ENCODE measurements at places on chromosomes 4 and X. TPM values are rescaled to one million over a fixed set of nuclear protein-coding genes. Genes with fewer than 3 reads are reported as not detected.

DNA sequence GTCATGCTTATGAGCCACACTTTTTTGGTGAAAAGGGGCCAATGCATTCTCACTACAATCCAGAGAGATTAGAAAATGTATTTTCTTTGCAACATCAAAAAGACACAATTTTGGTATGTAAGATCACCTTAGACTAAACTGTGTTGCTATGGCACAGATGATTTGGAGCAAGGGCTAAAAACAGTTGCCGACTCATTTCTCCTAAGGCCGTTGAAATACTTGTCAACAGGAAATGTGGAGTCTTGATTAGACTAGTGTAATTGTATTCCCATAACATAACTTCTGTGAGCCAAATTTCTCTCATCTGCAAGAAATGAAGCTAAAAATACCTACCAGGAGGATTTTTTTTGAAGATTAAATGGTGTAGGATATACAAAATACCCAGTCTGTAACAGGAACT lies 2547.7 kb downstream of the ARAP2 start:
- DNase-seq = no peak

Gene TCEANC
- 3.2 TPM for polyA plus RNA-seq

Gene PPEF2
- polyA plus RNA-seq = not detected

Gene FAM133A
- 0.19 TPM for polyA plus RNA-seq

DNA sequence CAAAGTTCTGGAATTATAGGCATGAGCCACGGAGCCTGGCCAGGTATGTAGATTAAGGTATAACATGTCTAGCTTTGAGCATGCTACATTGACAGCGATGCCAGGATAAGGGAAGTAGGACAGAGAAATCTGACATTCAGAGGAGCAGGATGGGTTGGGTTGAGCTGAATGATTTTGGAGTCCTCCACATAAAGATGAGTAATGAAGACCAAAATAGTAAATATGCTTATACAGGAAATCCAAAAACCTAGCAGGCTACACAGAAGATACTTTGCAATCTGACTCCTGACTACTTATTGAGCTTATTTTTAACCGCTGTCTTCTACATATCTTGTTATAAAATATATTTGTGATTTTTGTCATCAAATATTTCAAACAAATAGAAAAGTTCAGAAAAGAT lies 69.7 kb downstream of the PDGFC start:
- DNase-seq = no peak

GRCh38 chrX:49266523-49267445 lies 2.3 kb upstream of the FOXP3 start:
- no peak for DNase-seq

Gene TKTL1
- 0.41 TPM for polyA plus RNA-seq

DNA sequence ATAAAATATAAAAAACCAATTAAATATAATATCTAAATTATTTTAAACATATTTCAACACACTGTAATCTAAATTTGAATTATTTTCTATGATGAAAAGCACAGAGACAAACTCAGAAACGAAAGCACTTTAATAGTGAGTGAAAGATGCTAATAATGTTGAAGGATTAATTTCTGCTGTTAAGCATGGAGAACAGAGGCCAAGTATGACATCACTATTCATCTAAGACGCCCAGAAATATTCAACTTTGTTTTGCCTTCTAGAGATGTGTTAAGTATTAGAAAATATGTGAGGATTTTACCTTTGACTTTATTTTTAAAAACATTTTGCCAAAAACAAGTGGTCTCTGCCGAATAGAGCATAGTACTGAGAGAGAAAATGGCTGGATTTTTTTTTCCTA lies 19.3 kb downstream of the ARHGEF6 start:
- DNase-seq = no peak

DNA sequence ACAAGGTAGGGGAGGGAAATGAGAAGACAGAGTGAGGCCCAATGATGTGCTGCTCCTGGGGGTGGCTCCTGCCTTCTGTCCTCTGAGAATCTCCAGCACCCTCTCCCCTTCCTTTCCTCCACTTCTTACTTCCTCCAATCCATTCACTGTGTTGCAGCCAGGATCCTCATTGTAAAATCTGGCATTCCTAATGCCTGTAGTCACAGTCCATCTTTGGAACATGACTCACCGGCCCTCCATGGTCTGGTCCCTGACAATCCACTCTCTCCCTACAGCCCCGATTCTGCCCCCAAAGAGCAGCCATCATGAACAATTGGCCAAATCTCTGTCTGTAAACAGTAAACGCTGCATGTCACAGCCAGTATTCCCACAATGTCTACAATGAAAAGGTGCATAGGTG lies 72.9 kb downstream of the CLNK start:
- no peak for DNase-seq

GRCh38 chr4:1194010-1194900 lies 21.9 kb upstream of the SPON2 start:
- no peak for DNase-seq

Gene PHKA2
- polyA plus RNA-seq = 8.7 TPM

DNA sequence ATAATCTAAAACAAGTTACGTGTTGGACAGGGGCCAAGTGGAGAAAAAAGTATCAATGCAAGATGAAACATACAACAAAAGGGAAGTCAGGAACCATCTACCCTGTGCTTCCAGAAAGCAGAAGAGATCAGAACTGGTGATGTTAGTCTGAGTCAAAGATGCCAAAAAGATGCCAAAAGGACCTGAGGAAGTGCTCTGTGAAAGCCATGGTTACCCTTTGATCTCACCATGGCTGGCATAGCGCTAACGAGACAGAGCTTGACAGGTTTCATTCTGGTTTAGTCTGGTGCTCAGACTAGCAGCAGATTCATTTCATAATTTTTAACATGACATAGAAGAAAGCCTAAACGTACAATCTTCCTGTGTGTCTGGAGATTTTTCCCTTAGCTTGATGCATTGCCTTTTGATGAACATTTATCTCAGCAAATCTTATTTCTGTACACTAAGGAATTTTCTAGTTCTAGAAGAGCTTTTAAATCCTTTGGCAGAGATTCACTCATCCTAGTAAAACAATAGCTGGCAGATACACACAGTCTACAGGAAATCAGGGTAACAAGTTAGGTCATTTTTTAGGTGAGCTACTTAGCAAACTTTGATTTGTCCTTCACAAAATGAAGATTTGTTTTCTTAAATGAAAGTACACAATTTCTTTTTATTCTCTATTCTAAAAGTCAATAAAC lies 87.7 kb downstream of the COL25A1 start:
- no peak for DNase-seq

Gene MAMLD1
- polyA plus RNA-seq = 3.4 TPM

DNA sequence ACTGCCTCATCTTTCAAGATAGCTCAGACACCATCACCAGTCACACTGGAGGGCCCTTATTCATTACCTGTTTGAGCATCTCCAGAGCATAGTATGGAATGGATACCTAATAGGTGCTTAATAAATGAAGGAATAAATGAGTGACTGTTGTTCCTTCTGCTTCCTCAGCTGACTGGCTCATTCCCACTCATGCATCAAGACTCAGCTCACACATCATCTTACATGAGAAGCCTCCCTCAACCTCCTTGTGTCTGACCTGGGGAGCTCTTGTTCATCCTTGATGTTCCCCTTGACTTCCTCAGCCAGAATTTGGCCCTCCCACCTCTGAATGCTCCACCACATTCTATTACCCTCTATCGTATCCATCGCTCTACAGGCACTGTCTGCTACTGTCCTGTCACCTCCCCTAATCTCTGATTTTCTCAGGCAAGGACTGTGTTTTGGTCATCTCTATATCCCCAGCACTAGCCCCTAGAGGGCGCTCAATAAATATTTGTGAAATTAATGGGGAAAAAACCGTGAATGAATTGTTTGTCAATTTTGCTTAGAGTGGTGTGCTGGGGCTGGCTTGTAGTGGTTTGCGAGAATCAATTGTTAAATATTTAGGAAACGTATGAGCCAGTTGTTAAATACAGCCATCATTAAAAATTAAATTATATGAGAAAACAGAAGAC lies 88.3 kb downstream of the NHSL2 start:
- DNase-seq = peak; percentile 67

Gene CAMK2D
- 6.0 TPM for polyA plus RNA-seq

Gene INPP4B
- polyA plus RNA-seq = 0.56 TPM

DNA sequence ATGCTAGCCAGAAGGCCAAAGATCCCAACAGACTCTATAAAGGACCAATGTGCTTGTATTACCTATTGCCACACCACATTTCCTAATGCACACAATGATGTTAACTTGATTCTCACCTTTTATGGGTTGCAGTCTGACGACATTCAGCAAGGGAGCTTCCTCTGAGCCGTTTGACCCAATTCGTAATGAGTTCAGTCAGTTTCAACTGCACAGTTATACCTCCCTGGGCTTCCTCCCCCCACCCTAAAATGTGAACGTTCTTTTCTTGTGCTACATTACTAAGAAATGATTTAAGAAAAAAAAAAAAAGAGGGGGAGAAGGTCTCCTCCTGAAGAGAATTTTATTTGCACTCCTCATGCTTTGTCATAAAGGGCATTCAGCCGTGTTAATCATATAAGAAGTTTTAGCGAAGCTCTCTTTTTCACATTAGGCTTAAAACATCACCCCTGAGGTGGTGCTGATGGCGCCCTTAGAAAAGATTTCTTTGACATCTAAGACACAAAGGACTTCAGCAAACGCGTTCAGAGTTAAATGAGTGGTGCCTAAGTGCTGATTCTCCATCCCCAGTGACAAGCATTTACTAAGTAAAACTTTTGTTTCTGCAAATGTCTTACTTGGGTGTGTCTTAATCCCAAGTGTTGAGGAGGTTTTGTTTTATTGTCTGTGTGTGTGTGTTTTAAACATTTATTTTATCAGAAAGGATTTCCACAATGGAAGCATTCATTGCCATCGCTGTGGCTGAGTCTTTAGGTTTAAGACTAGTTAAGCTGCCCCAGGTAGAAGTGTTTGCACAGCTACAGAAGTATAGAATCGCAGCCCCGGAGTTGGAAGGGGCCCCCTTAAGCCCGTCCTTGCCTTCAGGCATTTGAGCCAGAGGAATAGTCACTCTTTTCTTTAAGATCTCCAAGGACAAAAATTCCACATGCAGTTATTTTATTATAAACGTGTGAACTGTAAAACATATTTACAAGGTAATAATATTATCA lies 15.2 kb upstream of the GPC3 start:
- no peak for DNase-seq

GRCh38 chr4:180521181-180521580 lies 1722.0 kb upstream of the TENM3 start:
- DNase-seq = no peak

Gene CFAP99
- polyA plus RNA-seq = 0.71 TPM

DNA sequence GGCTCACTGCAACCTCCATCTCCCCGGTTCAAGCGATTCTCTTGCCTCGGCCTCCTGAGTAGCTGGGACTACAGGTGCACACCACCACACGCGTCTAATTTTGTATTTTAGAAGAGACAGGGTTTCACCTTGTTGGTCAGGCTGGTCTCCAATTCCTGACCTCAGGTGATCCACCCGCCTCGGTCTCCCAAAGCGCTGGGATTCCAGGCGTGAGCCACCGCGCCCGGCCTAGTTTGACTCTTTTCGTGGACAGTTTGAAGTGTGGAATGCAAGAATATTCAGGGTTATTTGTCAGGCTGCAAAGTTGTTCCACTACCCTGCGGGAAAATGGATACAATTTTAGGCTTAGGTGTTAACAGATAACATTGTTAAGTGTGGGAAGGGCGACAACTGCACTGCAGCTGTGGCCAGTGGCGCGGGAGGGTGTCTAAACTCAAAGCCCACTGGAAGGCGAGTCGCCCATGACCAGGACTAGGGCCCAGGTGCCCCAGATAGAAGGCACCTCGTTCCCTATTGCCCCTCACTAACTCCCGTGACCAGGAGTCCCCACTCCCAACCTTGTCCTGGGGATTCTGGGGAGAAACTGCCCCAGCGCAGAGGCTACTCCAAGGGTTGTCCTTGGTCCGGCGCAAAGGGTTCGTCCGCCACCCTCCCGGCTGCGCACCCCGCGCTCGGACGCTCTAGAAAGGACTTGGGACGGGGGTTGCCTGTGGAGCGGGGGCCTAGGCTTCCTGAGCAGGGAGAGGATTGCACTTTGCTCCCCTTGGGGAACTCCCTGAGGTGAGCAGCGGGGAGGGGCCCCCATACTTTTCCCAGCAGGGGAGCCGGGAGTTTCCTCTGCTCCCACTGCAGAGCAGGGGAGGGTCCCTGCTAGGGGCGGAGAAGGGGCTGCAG lies 1.1 kb upstream of the CD99 start:
- DNase-seq = no peak

Gene HPSE
- polyA plus RNA-seq = 4.3 TPM

Gene TMPRSS11D
- not detected for polyA plus RNA-seq

DNA sequence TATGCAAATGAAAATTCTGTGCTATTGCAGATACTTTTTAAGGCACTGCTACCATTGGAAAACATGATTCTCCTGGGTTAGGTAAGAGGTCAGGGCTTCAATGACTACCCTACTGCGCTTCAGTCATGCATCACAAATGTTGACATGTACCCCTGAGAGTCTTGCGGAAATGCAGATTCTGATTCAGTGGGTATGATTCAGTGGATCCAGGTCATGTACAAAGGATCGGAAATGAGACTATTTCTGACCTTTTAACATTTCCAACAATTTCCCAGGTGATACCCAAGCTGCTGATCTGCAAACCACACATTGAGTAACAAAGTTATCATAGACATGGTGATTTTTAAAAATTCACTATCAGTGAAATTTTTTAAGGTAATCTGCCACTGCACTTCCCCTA lies 62.6 kb downstream of the DDX53 start:
- DNase-seq = no peak

Gene PAGE4
- polyA plus RNA-seq = not detected

- no peak for DNase-seq
These were observed 210.5 kb upstream of the NEIL3 start for GRCh38 chr4:177099211-177099610.

DNA sequence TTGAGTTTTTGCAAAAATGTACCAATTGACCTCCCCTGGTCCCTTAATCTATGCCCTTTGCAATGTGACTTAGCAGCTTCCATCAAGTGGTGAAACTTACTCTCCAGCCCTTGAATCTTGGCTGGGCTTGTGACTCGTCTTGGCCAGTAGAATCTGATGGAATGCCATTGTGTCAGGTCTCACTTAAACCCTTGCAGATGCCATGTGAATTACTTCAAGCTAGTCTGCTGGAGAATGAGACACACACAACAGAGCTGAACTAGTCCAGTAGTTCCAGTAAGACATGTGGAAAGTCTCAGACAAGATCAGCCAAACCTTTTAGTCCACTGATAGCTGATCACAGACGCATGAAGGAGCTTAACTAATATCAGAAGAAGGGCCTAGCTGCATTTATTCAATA lies 567.8 kb upstream of the CPEB2 start:
- no peak for DNase-seq

Gene TMPRSS11E
- not detected for polyA plus RNA-seq

DNA sequence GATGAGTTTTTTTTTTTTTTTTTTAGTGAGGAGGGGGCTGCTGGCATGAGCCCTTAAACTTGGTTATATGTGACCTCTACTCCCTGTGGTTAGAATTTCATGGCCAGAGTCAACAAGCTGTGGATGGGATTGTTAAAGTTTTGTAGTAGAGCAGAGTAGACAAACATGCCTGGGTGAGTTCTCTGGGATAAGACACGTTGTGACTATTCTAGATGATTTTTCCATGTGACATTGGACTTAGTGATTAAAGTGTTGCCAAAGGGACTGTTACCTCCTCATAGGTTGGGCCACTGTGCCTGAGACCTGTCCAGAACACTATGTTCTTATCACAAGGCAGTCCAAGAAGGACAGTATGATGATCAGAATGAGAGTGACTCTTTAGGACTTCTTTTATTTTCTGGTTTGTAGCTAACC lies 28.8 kb upstream of the ALB start:
- DNase-seq = no peak

Gene ZAR1
- 0.44 TPM for polyA plus RNA-seq

GRCh38 chr4:41319553-41319952 lies 62.8 kb downstream of the UCHL1 start:
- DNase-seq = no peak

- DNase-seq = no peak
These were observed 44.8 kb upstream of the CDKN2AIP start for GRCh38 chr4:183399616-183400015.
